ENCODE measurements at places on chromosomes 6 and 20. TPM values are rescaled to one million over a fixed set of nuclear protein-coding genes. Genes with fewer than 3 reads are reported as not detected.

GPX5 gene
- total RNA-seq: not detected

MDFI gene
- total RNA-seq: 0.33 TPM

FAM184A gene
- 0.33 TPM for total RNA-seq

TMEM151B gene
- not detected for total RNA-seq

CLPSL1 gene
- total RNA-seq: not detected

PARD6B gene
- total RNA-seq: 0.20 TPM
